ENCODE measurements at places on chromosomes 7 and 10. TPM values are rescaled to one million over a fixed set of nuclear protein-coding genes. Genes with fewer than 3 reads are reported as not detected.

DNA sequence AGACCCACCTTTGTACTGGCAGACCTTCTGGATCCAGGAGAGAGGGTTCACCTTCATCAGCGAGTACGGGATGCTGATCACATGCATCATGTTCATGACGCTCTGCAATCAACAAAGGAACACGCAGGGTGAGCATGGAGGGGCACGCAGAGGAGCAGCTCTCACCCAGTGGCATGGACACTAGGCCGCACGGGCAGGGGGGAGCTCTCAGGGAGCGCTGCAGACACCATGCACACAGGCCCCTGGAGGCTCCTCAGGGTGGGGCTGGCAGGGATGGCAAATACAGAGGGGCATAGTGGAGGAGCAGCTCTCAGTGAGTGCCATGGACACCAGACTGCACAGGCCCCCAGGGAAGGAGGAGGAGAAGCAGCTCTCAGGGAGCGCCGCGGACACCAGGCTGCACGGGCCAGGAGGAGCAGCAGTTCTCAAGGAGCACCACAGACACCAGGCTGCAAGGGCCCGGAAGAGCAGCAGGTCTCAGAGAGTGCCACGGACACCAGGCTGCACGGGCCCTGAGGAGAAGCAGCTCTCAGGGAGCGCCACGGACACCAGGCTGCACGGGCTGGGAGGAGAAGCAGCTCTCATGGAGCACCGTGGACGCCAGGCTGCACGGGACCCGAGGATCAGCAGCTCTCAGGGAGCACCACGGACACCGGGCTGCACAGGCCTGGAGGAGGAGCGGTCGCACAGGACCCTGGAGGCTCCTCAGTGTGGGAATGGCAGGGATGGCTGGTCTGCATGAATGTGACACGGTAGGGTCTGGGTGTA lies 249.5 kb downstream of the ZMYND11 start:
- DNase-seq = no peak

DNA sequence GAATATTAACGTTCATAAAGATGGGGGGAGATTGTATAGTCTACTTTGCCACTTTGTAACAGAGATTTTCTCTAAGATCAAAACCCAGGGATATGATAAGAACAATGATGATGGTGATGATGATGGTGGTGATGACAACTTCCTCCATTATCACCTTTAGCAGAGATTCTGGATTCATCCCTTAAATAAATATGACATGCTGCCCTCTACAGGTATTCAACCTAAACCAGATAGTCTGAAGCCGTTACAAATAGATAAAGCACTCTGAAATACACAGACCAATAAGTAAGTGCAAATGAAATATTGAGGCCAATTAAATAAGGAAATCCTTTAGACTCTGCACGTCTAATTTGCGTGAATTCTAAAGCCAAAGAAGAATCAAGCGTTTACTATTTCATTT lies 211.5 kb downstream of the CREB5 start:
- DNase-seq = no peak

DNA sequence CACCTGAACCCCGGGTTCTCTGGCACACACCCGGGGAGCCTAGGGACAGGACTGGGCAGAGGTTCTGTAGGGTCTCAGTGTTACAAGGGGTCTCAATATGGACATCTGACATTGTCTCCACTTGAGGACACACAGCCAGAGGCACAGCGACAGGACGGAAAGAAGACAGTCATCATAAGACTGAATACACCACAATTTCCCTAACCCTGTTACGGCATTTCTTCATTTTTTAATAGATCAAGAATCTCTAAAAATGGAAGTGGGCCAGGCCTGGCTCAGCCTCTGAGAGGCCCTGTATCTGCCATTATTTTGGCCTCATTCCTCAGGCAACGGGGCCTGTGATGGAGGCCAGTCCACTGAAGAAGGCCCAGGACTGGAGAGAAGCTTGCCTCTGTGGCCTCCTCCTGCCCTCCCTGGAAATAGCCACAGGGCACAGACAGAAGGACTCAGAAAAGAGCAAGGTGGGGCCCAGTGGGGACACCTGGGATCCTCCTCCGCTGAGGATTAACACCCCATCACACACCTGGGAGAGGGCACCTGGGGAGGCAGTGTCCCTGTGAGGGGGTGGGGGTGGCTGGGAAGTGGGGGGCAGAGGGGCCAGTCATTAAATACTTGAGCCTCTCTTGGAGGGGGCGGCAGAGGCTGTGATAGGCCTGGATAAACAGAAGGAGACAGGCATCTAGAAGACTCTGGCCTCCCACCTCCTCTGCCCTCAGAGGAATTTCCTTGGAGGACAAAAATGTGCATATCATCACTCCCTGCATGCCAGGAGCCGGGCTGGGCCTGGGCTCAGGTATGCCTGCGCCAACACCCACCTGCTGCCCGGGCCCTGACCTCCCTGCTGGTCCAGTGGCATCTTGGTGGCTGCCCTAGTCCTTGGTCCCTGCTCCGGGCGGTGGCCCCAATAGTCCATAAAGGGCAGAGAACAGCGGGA lies 8.0 kb downstream of the SPOCK2 start:
- DNase-seq = no peak

GRCh38 chr10:117546020-117546580 lies 3.6 kb downstream of the EMX2 start:
- no peak for DNase-seq

- no peak for DNase-seq
Observed at GRCh38 chr10:8508882-8509281, 454.4 kb downstream of the GATA3 start.

GRCh38 chr7:44142028-44142427 lies 896 bp upstream of the MYL7 start:
- DNase-seq = no peak

DNA sequence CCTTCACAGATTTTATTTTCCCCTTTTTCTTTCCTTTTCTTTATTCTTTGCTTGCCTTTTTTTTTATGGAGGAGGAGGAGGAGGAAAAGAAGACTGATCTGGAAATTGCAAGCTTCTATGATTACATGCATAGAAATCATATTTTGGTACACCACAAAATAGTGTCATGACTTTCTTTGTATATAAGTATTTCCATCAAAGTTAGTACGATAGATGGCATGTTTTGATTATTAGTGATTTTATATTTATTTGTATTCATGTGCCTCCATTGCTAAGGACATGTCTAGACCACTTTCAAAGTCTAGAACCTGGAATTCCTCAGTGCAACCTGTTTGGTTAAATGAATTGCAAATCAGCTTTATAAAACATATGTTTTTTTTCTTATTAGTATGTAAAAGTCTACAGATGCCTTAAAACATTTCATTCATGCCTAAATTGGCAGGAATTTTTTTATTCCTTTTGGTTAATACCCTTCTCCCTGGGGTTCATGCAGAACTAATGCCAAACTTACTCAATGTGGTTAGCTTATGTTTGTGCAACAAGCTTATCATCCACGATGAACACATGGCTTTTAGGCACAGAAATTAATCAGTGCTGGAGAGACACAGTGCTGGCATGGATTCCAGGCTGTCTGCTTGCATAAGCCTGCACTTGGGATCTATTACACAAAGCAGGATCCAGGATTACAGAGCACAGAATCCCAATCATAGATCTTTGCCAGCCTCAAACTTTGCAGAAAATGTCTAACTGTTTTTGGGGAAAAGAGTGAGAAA lies 213.1 kb downstream of the CHRM2 start:
- DNase-seq = peak; percentile 40

DNA sequence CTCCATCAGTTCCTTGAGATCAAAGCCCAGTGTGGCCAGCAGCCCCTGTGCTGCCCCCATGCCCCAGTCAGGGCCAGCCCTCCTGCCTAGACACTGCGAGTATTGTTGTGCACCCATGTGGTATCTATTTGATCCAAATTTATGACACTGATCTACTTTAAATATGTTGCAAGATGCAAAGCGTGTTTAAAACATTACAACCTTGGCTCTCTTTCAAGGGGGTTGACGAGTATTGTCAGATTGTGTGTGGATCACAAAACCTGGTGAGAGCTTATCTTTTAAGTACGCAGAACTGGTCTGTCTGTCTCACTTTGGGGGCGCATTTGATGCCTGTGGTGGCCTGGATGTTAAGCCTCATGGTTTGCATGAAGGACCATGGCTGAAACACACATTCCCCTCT lies 108.9 kb downstream of the COL13A1 start:
- no peak for DNase-seq

GRCh38 chr10:71394926-71395562 lies 1.7 kb upstream of the CDH23 start:
- no peak for DNase-seq

DNA sequence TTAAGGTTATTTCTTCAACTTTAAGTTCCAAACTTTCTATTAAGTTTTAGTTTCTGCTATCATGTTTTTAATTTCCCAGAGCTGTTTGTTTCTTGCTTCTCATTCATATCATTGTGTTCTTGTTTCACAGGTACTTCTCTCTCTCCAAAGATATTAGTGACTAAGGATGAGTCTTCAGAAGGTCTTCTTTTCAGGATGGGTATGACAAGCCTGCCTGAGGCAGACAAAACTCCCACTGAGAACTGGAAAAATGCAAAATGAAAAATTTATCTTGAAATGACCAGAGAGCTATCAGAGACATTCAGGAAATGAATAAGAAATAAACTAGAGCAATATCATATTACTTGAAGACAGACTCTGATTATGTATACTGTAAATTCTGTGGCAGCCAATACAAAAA lies 110.8 kb upstream of the EGFR start:
- no peak for DNase-seq

- no peak for DNase-seq
Observed at GRCh38 chr10:99711129-99711719, 20.7 kb downstream of the COX15 start.

DNA sequence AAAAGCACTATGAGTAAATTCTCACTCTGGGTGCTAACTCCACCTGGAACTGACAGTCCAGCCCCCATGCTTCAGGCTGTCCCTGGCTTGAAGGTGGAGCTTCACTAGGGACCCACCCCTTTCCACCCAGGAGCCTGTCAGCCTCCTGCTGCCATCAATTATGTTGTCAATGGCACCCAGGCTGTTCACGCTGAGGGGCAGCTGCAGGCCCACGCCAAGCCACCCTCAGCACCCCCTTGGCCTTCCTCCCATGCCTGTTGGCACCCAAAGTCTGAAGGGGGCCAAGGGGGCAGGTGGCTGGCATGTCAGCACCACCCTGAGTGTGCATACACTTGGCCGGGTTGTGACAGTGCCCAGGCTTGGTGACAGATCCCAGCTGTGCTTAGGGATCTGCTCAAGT lies 149.3 kb downstream of the NXPH1 start:
- DNase-seq = no peak

- DNase-seq = no peak
Observed at GRCh38 chr10:78864761-78865537, 203.8 kb upstream of the ZMIZ1 start.

DNA sequence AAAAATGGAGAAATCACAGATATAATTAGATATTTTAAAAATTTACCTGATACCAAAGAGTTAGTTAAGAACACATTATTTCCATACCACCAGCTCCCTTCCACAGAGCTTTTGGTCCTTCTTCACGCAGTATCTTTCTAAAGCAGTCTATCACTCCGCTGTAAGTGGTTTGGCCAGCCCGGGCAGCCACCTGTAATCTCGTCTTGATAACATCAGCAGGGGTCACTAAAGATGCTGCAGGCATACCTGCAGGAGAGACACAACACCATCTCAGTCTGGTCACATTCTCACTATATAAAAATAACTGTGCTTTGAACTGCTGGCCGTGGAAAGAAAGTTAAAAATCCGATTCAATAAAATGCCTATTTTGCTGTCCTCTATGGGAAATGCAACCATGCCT lies 200.1 kb downstream of the SLC25A13 start:
- no peak for DNase-seq

- DNase-seq = no peak
Observed at GRCh38 chr10:70866424-70866823, 21.9 kb downstream of the PCBD1 start.

DNA sequence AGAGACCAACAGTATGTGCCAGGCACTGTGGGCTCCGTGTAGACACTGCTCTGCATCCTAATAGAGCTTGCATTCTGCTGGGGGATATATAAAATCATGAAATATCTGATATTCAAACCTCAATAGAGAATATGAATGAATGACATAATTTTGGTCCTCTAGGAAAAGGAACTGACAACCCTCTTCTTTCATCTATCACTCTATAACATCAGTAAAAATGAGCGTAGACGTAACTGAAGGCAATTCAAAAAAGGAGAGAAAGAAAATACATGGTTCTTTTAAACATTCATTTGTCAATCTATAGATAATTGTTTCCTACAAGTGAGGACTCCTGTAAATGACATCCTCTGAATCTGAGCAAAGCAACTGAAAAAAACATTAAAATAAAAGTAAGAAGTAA lies 607.4 kb upstream of the LRRN3 start:
- no peak for DNase-seq

GRCh38 chr7:117830422-117830954 lies 42.8 kb downstream of the CTTNBP2 start:
- DNase-seq = no peak

GRCh38 chr10:43076876-43077420 lies at the start of gene RET:
TSS of gene RET (plus strand) at chr10:43077069. CDS start at chr10:43077259, 190 bp downstream.
- no peak for DNase-seq

DNA sequence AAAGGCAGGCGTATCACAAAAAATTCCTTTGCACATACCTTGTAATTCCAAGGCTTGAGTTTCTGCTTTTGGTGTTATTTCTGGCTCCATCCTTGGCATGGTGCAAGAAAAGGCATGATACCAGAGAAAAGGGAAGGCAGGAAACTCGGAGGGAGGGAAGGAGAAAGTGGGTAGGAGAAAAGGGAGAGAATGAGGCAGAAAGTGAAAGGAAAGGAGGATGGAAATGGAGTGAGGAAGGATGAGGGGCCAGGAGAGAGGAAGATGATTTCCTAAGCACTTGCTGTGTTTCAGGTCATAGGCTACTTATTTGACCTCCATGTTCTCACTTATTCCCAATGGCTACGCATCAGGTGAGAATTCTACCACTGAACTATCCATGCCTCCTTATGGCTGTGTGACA lies 110.8 kb upstream of the JCAD start:
- DNase-seq = no peak

DNA sequence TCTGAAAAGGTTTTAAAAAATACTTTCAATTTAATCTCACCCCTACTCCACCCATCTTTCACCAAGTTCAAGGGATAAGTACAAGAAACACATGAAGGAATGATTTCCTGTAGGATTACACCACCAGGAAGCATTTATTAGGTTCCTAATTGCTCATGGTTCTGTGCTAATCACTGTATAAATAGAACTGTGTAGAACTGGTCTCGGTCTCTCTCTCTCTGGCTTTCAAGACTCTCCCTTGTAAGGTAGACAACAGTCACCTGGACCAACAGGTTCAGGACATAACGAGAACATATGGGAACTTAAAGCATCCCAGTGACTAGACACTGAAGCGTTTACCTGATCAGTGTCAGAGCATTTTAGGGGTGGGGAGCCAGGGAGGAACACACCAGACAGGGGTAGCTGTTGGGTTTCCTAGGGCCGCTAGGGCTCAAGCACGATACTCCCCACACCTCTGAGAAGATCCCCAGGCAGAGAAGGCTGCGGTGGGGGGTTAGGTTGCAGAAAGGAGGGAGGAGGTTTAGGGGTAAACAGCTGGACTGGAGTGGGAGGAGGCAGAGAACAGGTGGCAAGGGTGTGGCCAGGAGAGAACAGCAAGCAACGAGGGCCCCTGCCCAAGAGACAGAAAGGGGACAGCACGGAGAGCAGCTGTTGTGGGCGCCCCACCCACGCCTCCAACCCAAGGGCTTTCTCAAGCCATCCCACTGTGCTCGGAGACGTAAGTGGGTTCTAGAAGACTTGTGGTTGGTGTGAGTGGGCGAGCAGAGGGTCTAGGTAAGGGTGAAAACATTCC lies 52.5 kb upstream of the USP6NL start:
- DNase-seq = no peak

GRCh38 chr10:108051218-108051617 lies 886.7 kb upstream of the SORCS1 start:
- no peak for DNase-seq

Gene ZDHHC6
- 27.1 TPM for total RNA-seq

Gene LIPM
- total RNA-seq = not detected

Gene OR2A2
- not detected for total RNA-seq

Gene TMEM184A
- not detected for total RNA-seq

Gene STEAP1
- 8.2 TPM for total RNA-seq

All from omental fat pad (tissue), 4 donors.